ENCODE measurements at places on chromosomes 11 and 22.

DNA sequence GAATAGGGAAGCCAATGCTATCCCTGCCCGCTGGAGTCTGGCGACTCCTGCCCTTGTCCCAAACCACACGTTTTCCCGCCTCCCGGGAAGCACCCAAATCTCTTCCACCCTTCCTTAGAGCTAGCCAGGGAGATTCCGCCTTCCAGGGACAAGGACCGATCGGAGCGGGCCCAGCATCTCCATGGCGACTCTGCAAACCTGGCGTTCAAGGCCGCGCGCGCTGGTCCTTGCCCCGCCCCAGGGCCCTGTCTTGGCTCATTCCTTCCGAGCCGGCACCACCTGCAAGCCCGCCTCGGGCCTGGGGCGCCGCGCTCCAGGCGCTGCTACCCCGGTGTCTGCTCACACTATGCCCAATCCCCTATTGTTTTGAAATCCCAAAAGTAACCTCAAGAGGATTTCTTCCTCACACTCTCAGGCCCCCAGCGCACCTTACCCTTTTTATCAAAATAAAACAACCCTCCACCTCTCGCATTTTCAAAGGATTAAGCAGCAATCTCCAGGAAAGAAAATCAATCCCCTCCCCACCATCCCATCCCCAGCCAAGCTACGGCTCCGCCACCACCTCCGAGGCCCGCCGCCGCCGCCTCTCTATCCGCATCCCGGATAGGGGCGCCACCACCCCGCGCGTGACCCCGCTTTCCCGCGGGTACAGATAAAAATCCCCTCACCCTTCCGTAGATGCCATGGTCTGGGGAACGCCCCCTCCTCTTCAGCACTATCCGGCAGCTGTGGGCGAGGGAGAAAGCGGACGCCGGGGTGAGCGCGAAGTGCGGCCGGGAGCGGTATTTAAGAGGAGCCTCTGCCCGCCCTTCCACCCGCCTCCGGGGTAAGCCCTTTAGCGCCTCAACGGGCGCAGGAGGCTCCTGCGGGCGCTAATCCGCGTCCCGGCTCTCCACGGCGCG lies 825 bp downstream of the SLC1A2 start:
- DNase-seq, result no peak

- no peak for DNase-seq
These were observed 1.6 kb upstream of the RPS19BP1 start for GRCh38 chr22:39534092-39534506.

- no peak for DNase-seq
These were observed at the start of gene TLCD5 for GRCh38 chr11:120324932-120325810. Gene TLCD5 (plus strand): TSS chr11:120325299. CDS start chr11:120327442, 2,143 bp downstream.

GRCh38 chr11:7609521-7609920 lies 63.8 kb downstream of the CYB5R2 start:
- DNase-seq, result no peak

- no peak for DNase-seq
These were observed 56.4 kb downstream of the SWAP70 start for GRCh38 chr11:9720290-9720630.

- no peak for DNase-seq
These were observed 23.0 kb downstream of the MRPL48 start for GRCh38 chr11:73810637-73811036.

All from epithelial cell of prostate (primary cell).